Sciatic nerve (tissue), 2 donors: ENCODE measurements at places on chromosomes 16 and 17. TPM values are rescaled to one million over a fixed set of nuclear protein-coding genes. Genes with fewer than 3 reads are reported as not detected.
A peak's percentile ranks its signal among the peaks of the same experiment; 100 is the strongest.

Gene HLF
- total RNA-seq: 21.4 TPM

GRCh38 chr17:76671912-76672262 lies 28.3 kb upstream of the ST6GALNAC1 start:
- DNase-seq: no peak

Gene SHISA9
- 3.8 TPM for total RNA-seq

GRCh38 chr17:4017377-4017776 lies 53.1 kb upstream of the ATP2A3 start:
- DNase-seq: no peak

Gene SOCS1
- 4.3 TPM for total RNA-seq

DNA sequence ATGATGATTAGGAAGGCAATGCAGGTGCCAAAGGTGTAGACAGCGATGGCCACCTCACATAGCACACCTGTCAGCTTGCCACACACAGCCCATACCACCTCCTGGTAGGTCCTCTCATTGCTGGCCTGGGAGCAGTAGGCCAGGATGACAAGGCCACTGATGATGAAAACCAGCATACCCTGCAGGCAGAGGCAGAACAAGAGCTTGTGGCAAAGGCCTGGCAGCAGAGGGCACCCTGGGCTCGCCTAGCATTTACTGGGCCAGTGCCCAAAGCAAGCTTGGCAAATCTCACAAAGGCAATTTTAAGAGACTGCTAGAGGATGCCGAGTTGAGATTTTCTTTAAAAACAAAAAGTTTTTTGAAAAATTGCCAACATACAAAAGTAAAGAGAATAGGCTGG lies 5.9 kb downstream of the SLC38A7 start:
- no peak for DNase-seq

DNA sequence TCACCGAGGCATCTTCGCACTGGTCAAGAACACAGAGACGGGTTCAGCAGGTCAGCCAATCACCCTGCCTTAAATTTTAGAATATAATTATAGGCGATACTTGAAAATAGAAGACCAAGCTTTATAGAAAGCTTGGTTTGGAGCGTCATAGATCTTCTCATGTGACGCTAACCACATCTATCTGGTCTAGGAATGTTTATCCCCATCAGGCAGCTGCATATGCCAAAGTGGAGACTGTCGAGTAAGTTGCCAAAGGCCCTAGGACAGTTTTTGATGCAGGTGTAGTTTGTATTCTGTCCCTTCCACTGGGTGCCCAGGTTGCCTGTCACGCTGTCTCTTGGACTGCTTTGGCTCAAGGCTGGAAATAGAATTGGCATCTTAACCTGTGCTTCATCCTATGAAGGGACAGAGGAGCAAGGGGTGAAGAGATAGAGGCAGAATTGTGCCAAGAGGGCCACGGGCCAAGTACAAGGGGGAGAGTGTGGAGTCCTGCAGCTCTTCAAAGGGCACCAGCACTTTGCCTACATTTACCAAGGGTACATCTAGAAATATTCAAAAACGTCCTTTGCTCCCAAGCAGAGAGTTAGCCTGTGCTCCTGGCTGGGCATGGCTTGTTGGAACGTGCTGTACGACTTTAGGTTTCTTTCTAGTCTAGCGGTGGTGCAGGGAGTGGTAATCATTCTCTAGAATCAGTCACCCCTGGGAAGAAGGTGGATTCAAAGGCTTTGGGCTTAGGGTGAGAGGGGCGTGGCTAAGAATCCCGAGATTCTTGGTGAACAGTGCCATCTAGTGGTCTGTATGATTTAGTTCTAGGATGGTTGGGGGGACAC lies 5.3 kb upstream of the WIPI1 start:
- DNase-seq: peak; percentile 70
